ENCODE measurements at places on chromosomes 1 and 21.
A peak's percentile ranks its signal among the peaks of the same experiment; 100 is the strongest.

GRCh38 chr1:41333146-41333784, 28.0 kb upstream of the FOXO6 start:
- peak; percentile 25 for DNase-seq

DNA sequence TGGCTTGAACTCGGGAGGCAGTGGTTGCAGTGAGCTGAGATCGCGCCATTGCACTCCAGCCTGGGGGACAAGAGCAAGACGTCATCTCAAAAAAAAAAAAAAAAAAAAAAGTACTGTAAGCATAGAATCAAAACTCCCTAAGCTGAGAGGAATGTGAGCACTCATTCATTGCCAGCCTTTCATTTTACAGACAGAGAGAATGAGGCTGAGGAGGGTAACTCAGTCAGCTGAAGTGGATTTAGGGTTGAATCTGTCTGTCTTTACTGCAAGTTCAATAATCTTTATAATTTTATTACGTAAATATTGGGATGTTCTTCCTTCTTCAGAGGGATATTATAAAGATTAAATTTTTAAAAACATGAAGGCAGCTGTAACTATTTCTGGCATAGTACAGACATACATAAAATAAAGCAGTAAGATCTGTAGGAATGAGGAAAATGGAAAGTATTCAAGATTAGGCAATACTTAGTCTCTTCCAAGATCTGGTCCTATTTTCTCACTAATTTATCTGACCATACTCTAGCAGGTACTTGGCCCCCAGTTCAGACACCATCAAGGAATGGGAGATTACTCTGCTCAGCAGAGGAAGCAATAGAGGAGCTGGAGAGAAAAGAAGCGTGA, 24.1 kb upstream of the MNDA start:
- no peak for DNase-seq

GRCh38 chr1:85936057-85936456, 220.5 kb downstream of the COL24A1 start:
- DNase-seq, result no peak

- peak; percentile 55 for DNase-seq
These were observed 7.4 kb upstream of the B3GALNT2 start for GRCh38 chr1:235511470-235512240.

GRCh38 chr1:112762541-112763500, 47.7 kb upstream of the PPM1J start:
- no peak for DNase-seq

GRCh38 chr1:201659572-201659971, 120.6 kb downstream of the NAV1 start:
- DNase-seq, result no peak

DNA sequence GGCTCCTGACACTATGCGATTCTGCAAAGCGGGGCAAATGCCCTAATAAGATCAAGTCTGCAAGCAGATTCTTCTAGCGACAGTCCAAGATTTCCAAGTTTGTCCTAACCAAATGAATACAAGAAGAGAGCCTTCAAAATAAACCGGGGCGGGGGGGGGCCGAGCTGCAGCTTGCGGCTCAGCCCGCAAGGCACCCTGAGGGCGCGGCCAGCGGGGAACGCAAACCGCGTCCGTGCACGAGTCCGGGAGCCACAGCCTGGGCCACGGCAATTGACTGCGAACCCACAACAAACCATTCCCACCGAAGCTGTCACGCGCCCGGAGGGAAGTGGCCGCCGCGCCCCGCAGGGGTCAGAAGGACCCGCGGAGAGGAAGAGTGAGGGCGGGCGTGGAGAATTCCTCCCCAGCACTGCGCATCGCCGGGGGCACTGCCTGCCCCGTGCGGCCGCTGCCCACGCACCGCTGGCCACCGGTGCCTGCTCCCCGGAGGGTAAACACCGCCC, 687 bp downstream of the TGFBR3 start:
- no peak for DNase-seq

DNA sequence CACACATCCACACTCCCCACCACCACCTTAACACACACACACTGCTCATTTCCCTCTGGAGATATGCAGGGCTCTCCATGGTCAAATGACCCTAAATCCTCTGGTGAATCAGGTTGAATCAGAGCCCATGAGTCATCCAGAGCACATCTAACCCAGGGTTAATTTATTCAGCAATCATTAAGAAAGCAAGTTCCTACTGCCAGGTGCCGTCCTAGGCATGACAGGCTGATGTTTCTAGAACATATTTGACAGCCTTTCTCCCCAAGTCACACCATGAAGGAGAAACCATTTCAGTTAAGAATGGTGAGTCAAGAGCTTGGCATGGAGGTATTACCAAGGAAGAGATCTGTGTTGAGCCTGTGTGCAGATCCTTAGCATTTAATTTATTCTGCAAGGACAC, 194.3 kb upstream of the CAMK1G start:
- DNase-seq, result peak; percentile 96

DNA sequence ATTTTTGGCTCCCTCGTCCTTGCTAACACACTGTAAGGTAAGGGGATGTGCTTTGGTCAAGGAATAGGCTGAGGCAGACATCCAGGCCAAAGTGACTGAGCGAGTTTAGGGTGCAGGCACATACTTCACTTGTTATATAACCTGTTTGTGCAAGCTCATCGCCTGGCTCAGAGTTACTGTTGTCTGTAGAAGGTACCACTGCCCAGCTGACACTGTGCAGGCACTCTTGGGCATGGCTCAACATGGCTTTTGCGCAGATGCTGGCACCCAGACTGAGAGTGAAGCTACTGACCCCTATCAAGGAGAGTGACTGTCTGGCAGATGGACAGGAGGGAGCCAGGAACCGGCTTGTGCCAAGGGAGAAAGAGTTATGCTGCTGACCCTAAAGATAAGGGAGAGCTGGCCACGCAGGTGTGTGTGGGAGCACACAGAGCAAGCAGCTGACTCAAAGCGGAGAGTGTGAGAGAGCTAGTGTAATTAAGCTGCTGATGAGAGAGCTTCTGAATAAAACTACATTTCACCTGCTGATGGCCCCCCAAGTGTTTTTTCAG, 307.3 kb upstream of the USP24 start:
- no peak for DNase-seq

DNA sequence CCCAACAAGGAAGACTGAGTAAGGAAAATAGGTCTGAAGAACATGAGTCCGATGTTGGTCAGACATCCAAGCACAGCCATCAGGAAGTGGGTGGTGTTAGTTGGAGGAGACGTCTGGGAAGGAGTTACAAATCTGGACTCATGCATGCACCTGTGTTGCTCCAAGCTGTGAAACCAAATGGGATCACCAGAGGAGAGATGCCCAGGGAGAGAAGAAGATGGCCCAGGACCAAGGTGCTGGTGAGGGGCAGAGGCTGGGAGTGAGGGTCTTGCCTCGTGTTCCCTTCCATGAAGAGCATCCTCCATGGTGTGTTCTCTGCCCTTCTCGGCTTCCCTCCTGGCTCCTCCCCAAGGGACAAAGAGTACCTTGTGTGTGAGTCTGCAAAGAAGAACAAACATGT, 405.6 kb downstream of the NPHP4 start:
- no peak for DNase-seq

Measured in HCEC 1CT (cell line).